Stimulated activated CD4-positive, alpha-beta T cell treated with anti-CD3 and anti-CD28 coated beads, Interleukin-1b, Interleukin-23, amount 100 ng/mL, for 1 hour (primary cell): ENCODE measurements at places on chromosomes 6 and 20.

- DNase-seq: no peak
Measured at GRCh38 chr6:149895833-149896271, 2.1 kb downstream of the RAET1E start.

GRCh38 chr6:158388727-158389126 lies 76.5 kb downstream of the TULP4 start:
- no peak for DNase-seq

- no peak for DNase-seq
Measured at GRCh38 chr6:26390531-26390930, 7.6 kb downstream of the BTN2A2 start.

- DNase-seq: no peak
Measured at GRCh38 chr6:111918825-111919224, 45.6 kb upstream of the FYN start.

DNA sequence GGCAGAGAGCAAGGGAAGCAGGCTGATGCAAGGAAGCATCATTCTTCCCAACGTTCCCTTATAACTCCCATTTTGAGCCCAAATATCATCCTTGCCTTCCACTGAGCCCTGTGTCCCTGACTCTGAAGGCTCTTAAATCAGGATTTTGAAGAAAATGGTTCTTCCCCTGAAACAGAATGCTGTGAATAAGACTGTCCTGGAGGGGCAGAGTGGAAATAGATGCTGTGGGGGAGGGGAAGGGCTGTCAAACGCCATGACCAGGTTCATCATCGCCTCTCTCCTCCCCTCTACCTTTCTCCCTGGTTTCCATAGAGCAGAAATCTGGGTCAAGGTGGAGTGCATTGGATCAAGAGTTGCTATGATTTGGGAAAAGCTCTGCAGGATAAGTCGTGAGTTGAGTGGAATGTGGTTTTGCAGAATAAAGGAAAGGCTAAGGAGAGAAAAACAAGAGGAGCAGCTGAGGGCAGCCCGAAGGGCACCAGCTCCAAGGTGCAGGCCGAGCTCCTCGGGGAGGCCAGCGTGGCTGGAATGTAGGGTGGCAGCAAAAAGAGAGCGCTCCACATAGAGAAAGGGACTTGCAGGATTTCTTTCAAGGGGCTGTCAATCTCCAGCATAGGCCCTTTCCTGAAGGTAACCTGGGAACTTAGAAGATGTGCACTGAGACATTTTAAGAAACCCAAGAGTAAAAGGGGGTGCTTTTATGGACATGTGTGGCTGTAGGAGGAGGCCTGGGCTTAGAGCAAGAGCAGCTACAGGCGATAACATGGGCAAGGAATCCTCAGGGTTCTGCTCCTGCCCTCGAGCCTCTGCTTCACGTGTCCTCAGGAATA lies 120.8 kb upstream of the CDYL start:
- no peak for DNase-seq
